ENCODE measurements at places on chromosomes 1 and 21. TPM values are rescaled to one million over a fixed set of nuclear protein-coding genes. Genes with fewer than 3 reads are reported as not detected.

Gene TAS1R1
- not detected for polyA plus RNA-seq

Gene LDLRAD2
- 1.9 TPM for polyA plus RNA-seq

DNA sequence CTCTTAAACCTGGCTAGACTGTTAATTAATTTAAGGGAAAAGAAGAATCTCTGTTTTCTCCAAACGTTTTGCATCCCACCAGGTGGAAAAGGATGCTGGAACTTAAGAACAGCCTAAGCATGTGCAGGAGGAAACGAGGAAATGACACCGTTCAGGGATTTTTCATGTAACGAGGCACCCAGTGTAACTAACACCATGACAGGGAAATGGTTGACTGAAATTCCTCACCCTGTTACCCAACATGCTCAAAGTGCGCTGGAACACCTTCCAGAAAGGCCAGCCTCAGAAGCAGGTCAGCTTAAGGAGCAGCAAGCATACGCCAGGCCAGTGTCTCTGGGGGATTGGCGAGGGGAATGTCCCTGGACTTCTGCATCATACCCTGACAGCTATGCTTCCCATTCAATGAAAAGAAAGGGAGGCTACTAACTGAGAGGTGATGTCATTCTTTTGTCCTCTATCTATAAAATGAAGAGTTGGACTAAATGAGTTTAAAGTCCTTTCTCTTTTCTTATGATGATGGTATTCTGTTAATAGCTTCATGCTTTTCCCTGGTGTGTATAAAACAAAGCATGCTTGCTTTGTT lies 21.6 kb downstream of the TNN start:
- no peak for DNase-seq

GRCh38 chr1:43024905-43025304 lies 66.2 kb upstream of the SLC2A1 start:
- DNase-seq: no peak

- DNase-seq: no peak
These were observed 31.2 kb downstream of the ARID4B start for GRCh38 chr1:235296729-235297128.

DNA sequence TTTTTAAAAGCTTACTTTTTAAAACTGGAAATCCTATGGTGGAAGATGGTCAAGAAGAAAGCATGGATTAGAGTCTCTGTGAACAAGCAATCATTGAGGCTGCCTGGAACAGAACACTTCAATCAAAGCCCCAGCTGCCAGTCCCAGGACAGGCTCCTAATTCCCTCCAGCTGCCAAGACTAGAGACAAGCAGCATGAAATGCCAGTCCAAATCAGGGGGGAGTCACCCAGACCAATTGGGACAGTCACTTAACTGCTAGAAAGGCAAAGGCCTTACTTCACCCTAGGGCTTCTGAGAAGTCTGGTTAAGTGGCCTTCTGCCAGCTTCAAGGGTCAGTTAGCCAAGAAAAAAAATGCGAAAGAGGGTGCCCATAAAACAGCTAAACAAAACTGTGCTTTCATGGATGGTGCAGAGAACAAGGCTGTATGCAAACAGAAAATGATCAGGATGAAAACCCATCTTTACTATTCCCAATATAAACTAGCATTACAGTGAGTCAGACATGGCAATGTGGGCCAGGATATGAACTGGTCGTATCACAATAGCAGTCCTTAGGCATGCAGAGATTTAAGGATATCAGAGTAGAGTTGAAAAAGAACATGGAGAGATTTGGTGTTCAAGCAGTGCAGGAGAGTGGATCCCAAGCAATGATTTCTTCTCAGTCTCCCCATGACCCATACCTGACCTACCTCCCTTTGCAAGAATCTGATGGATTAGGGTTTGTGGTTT lies 31.0 kb upstream of the MAN1A2 start:
- DNase-seq: no peak

All from thymus (tissue), 14 donors.